Muscle of back (tissue), 13 donors: ENCODE measurements at places on chromosomes 6 and 20.

DNA sequence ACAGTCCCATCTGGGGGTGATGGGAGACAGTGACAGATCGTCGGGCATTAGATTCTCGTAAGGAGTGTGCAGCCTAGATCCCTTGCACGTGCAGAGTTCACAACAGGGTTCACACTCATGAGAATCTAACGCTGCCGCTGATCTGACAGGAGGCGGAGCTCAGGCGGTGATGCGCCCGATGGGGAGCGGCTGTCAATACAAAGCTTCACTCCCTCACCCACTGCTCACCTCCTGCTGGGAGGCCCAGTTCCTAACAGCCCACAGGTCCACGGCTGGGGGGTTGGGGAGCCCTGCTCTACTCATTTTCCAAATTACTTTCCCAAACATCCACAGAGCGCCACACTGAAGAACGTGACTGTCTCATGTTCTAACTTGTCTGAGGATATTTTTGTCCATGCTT, 25.3 kb downstream of the CTCFL start:
- DNase-seq: no peak

GRCh38 chr6:135976585-135976984, 125.1 kb downstream of the PDE7B start:
- no peak for DNase-seq

DNA sequence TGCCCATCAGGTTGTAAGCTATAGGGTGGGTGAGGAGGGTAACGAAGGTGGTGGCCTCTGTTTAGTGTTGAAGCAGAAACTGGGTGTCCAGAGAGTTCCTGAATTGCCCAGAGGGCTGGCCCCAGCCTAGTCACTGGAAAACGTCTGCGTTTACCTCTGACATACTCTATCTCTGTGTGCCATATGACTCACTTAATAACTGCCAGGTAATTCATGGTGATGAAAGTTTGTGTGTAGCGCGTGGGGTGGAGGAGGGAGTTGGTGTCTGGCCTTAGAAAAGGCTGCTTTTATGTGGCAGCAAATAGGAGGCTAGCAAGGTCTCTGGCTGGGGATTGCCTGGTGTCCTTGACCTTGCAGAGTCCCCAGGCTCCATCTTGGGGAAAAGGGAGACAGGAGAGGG, 47.3 kb downstream of the SLC35D3 start:
- DNase-seq: no peak

GRCh38 chr20:45053430-45054351, 47.2 kb downstream of the KCNS1 start:
- no peak for DNase-seq

DNA sequence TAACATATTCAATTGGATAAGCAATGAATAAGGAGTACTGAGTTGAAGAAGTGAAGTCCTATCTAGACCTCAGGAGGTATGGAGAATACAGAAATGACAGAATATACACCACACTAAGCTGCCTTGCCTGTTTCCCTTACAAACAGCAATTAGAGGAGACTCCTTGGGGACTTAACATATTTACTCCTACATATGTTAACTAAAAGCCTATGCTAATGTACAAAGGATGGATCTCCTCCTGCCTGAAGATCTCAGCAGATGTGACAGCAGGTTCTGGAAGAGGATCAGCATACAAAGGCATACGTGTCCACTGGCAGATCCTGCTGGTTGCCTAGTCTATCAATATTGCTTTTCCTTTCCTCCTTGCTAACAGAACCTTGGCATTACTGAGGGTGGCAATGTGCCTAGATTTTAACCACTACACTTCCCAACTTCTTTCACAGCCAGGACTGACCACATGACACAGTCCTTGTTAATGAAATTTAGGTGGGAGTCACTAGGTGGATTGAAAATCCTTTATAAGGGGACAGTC, 29.6 kb downstream of the PRKN start:
- DNase-seq: no peak

GRCh38 chr20:37123441-37123840, 27.6 kb upstream of the RBL1 start:
- no peak for DNase-seq

DNA sequence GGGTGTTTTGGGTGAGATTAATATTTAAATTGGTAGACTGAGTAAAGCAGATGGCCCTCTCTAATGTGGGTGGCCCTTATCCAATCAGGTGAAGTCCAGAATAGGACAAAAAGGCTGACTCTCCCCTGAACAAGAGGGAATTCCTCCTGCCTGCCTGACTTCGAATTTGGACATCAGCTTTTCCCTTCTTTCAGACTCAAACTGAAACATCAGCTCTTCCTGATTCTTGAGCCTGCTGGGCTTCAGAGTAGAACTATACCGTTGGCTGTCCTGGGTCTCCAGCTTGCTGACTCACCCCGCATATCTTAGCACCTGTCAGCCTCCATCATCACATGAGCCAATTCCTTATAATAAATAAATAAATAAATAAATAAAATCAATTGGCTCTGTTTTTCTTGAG, 15.0 kb upstream of the TGM6 start:
- DNase-seq: no peak

DNA sequence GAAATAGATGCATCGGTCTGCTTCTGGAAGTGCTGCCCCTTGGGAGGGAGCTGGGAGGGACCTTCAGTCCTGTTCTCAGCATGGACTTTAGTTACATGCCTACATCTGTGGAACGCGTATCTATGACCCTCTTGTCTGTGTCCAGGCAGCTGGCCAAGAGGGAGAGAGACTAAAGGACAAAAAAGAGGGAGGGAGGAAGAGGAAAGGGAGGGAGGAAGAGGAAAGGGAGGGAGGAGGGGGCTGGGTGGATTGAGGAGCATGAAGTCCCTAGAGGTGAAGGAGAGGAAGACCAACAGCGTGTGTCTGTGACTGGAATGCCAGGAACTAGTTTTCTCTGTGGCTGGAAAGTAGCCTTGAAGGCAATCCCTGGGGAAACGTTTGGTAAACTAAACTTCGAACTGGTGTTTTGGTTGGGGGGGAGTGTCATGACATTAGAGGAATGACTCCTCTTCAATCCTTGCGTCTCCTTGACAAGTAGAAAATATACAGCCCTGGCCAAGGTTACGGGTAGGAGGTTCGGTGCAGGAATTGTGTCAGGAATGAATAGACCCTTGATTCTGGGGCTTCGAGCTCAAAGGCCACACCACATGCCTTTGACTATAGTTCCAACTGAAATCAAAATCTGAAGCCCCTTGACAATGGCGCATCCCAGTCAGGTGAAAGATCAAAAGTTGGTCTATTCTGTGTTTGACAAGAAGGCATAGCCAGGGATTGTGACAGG, 52.0 kb upstream of the PLEKHG1 start:
- DNase-seq: no peak

- DNase-seq: no peak
Measured at GRCh38 chr6:126764671-126765070, 353.8 kb upstream of the RSPO3 start.

DNA sequence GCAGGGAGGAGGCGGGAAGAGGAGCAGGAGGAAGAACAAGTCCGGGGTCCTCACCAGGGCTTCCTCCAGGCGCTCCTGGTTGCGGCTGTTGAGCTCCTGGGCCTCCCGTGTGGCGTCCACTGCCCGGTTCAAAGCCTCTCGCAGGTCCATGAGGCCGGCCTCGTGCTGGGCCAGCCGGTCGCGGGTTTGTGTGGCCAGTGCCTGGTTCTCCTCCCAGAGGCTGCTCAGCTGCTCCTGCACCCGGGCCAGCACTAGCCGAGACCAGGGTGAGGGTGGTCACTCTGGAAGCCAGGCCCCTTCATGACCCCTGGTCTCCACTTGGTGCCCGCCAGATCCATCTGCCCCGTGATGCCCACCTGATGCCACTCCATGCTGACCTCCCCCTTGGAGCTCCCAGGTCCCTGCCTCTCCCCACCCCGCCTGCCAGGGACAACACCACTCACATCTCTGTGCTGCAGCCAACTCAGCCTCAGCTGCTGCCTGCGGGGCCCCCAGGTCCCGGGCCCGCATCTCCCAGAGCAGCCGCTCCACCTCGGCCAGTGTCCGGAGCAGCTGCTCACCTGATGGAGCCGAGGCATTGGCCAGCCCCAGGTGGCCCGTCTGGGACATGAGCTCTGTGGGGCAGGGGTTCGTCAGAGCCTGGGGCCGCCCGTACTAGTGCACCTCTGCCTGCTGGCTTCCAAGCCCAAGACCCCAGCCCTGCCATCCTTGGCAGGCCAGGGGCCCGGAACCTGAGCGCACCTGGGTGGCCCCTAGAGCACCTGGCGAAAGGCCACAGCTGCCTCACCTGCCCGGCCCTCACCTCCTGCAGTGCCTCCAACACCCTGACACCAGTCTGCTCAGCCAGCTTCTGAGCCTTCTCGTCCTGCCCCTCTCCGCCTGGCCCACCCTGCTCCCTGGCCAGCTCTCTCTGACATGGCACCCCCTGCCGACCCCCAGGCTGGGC, 15.9 kb downstream of the ADRM1 start:
- no peak for DNase-seq

DNA sequence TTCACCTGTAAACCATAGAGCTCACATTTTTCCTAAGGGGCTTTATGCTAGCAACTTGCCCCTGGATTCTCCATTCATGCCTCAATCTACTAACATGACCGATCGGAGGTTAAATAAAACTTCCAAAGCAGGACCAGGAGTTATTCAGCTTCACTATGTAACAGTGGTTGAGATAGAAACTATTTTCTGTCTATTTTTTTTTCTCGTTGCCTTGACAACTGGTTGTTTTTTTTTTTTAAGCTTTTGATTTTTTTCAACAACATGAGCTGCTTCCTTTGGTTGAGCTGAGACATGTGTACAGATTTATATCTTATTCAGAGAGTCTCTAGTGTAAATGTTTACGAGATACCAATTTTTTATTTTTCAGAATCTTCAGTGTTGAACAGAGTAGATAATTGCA, 85.7 kb downstream of the SHLD1 start:
- peak; percentile 67 for DNase-seq

- no peak for DNase-seq
Measured at GRCh38 chr6:90304308-90304707, 7.7 kb upstream of the BACH2 start.

GRCh38 chr20:40893610-40894236, 134.9 kb upstream of the TOP1 start:
- DNase-seq: no peak

DNA sequence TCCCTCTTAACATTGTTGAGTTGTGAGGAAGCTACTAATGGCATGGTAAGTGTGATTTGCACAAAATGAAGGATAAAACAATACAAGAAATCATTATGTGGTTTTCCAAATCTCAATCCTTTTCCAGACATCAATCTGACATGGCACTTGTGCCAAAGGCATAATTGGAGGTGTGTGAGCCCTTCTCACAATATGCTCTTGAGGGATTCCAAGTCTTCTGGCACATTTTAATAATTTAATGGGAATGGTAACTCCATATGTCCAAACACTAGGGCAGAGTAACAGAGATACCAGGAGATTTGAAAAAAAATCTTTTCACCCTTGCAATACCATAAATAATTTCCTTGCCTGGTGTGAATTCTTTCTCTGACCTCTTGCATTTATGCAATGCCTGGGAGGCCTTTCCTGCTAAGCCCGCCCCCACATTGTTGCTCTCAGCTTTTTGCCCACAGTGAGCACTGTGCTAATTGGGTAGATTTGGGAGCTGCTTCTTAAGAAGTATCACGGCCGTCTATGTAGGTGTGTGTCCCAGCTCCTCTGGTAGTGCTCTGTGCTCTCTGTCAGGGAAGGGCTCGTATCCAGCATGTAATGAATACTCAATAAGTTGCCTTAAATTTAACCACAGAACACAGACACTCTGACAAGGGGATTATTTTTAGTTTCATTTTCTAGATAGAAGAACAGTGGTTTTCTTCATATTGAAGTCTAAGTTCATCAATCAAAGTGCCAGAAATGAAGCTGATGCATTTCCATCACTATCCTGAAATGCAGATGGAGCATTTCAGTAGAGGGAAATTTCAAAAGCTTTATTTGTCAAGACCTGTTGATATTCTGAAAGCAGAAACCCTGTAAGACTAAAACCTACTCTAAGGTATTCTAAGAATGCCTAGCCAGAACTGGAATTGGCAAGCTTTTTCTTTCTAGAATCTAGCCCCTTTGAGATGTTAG, 54.4 kb upstream of the CEP85L start:
- peak; percentile 66 for DNase-seq

DNA sequence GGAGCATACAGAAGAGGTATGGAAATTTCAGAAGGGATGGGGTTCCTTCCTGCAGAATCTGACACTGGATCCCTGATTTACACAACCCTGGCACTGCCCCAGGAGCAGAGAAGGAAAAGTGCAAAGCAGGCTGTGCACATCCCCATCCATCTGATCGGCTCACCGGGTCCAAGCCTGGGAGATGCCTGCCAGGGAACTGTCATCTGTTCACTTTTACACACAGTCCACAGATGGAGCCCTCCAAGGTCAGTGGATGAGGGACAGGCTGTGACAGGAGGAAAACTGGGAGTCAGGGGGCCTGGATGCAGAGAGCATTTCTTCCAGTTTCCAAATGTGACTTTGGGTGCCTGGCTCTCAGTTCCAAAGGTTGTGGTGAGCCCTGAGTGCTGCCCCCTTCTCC, 11.0 kb upstream of the SYNDIG1 start:
- no peak for DNase-seq

DNA sequence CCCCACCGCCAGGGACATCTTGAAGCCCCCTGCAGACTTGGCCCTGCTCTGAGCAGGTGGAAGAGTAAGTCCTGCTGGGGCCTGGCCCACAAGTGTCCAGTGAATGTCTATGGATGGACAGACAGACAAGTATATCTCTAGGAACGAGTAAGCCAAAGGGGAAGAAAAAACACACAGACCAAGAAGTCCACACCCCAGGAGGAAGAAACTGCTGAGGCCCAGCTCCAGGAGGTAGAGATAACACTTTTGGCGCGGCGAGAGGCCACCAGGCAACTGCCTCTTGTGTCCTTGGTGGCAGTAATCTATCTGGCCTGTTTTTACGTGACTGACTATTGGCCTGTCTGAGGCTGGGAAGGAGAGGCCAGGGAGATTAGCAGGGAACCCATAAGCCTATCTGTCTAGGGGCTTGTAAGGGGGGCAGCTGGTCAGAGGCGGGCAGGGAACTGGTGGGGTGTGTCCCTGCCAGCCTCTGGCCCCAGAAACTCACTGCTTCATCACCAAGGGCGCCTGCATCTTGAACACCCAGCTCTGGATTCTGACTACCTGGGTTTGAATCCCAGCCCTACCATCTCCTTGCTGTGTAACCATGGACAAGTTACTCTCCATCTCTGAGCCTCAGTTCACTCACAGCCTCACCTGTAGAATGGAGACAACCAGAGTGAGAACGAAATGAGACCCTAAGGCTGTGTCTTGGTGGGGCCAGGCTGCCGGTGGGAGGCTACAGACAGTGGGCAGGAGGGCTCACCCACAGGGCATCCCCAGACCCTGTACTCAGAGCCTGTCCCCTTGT, 31.3 kb downstream of the C20orf203 start:
- no peak for DNase-seq

DNA sequence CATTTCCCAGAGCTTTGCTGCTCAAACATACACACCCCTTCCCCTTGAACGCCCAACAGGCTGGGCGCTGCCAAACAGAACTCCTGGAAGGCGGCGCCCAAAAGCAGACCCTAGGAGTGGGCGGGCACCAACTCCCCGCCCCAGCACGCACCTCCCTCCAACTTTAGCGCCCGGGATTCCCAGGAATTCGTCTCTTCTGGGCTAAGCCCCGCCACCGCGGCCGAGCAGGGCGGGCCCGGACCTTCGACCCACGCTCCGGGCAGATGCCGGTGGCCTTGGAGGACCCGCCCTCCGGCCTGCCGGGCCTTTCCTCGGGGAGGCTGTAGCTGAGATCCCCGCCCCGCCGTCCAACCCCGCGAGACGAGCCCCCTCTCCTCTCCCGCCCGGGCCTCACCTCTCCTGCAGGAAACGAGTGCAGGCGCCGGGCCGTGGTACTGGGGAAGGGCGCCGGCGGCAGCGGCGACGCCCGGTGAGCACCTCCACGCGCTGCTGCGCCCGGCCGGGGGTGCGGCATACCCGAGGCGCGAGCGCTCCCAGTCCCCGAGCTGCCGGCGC, 659 bp downstream of the MCUR1 start:
- peak; percentile 54 for DNase-seq
